ENCODE measurements at places on chromosomes 5 and 9. TPM values are rescaled to one million over a fixed set of nuclear protein-coding genes. Genes with fewer than 3 reads are reported as not detected.

GAPT gene
- total RNA-seq, result not detected

CKMT2 gene
- not detected for total RNA-seq

DNA sequence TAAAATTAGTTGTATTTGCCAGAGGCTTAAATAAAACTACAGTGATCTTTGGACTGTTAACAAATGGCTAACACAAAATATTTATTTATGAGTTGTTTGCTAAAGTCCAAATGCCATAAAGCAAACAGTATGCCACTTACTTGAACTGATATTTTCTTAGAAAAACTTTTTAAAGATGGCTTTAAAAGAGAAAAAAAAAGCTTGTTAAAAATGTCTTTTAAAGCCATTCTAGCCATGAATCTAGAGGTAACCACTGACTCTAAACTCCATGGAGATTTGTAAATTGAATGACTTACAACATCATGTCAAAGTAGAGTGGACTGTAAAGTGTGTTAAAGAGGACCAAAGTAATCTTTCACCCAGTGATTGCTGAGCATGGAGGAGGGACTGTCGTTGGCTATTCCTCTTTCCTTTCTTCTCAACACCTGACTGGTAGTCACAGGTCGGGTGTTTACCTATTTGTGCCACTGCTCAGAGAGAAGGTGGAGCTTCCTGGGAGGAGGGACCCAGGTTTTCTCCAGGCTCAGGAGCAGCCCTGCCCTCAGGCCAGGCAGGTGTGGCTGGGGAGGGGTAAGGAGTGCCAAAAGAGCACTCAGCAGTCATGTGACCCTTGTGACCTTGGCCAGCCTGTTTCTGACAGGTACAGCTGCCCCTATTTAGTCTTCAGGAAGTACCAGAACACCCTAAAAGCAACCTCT is 69.1 kb upstream of the TJP2 start:
- no peak for DNase-seq

GRCh38 chr5:138950421-138951031 is 75.4 kb upstream of the LRRTM2 start:
- no peak for DNase-seq

AK8 gene
- 1.6 TPM for total RNA-seq

SMU1 gene
- total RNA-seq, result 18.1 TPM

- DNase-seq, result no peak
Observed at GRCh38 chr5:37812365-37812764, 27.5 kb downstream of the GDNF start.

DNA sequence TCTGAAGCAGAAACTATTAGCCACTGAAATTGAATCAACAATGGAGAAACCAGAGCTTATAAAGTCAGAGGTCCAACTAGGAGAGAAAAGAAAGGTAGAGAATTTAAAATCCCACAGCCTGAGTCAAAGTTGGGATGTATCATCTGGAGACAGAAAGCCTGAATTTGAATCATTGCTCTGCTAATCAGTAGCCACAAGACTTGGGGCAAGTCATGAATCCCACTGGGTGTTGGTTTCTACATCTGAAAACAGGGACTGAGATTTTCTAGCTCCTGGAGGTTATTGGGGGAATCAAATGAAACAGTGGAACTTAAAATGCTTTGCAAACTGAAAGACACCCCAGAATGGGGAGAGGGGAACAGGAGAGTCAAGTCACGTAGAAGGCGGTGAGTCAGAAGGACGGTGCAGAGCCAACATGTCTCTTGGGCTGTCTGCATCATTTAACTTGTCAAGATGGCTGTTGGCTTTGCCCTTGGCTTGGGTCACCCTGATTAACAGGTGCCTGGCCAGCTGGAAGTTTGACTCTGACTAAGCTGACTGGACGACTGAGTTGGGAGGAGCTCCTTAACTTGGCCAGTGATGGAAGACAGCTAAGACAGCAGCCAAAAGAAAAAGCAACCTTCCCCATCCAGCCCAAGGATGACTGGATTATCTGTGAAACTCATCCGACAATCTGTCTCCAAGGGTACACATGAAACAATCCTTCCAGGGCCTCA is 60.6 kb upstream of the ADRA1B start:
- no peak for DNase-seq

DNA sequence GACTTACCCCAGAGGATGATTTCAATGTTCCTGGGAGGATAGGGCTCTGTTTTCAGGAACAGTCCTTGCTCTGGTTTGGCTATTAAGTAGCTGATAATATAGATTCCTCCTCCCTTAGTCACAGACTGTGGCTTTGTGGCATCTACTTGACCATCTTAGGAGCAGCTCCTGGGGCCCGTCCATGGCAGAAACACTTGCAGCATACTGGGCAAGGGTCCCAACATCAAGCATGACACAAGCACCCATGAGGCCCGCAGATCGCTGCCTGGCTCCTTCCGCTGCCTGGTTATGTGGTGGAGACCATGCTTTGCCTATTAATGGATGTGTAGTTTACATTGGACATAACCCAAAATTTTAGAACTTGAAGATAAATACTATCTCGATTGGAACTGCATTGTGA is 170.1 kb downstream of the ICE1 start:
- no peak for DNase-seq

- DNase-seq, result no peak
Observed at GRCh38 chr9:82805027-82805426, 257.9 kb downstream of the RASEF start.

DNA sequence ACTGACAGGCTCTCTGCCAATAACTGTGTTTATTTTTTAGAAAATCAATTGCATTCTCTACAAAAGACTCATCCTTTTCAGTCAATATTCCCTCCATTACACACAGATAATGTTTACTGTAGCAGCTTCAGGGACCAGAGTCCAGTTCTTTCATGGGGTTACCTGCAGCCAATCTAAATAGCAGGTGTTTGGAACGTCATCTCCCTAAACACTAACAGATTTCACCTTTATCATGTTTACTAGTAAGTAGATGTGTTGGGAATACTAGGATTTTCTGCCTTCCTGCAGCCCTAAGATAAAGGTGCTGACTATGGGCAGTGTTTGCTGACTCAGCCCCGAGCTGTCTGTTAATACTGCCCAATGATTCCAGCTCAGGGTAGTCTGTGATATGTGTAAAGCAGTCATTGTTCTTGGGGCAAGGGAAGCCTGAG is 447.0 kb downstream of the KIF4B start:
- DNase-seq, result no peak

LECT2 gene
- not detected for total RNA-seq

All from kidney epithelial cell (primary cell).